Naive thymus-derived CD8-positive, alpha-beta T cell (primary cell): ENCODE measurements at places on chromosomes 13 and 19. TPM values are rescaled to one million over a fixed set of nuclear protein-coding genes. Genes with fewer than 3 reads are reported as not detected.

Gene SCEL
- total RNA-seq = not detected

Gene TINCR
- 2.2 TPM for total RNA-seq

DNA sequence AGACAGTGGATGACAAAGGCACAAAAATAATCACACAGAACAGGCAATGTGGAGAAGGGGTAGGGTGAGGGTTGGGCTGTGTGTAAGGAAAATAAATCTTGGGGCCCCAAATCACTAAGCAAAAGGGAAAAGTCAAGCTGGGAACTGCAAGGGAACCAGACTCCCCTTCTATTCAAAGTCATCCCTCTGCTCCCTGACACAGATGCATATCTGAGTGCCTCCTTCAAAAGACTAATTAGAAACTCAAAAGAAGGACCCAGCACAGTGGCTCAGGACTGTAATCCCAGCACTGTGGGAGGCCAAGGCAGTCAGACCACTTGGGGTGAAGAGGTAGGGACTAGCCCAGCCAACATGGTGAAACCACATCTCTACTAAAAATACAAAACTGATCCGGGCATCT, 18.3 kb downstream of the ZNF611 start:
- DNase-seq = no peak

DNA sequence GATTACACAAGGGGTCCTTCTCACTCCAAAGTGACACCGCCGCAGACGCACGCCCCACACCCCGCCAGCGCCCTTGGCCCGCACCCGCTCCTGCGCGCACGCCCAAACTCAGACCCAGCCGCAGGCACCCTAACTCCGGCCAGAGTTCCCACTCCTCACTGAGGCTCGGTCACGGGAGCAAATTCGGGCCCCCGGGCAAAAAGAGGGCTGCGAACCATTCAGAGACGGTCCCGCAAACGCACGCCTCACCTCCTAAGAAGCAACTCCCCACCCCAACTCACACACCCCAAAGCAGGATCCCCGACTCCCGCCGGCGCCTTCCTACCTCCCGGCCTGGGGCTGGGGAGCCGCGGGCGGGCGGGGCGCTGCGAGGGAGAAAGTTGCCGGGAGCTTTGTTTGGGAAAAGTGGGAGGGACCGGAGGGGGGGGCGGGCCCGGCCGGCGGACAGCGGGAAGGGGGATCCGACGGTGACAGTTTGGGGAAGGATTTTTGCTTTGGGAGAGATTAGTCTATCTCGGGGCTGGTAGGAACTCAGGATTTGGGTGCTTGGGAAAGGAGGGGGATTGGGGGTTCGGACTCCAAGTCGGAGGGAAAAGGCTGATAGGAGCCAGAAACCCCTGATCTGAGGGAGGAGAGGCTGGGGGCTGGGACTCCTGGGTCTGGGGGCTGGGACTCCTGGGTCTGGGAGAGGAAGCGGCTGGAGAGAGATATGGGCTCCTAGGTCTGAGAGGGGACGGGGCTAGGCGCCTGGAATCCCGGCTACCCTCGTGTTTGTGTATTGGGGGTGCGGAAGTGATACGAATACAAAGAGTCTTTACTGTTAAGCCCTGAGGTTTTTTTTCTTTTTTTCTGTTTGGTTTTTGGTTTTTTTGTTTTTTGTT, at the start of gene TEAD2:
Gene TEAD2, minus strand, starts transcription at position 369 of the 881 bp plus-strand sequence. CDS start 2,341 bp downstream, outside the sequence.
- peak; percentile 33 for DNase-seq

- no peak for DNase-seq
These were observed 427 bp downstream of the RTBDN start for GRCh38 chr19:12833738-12834565.

- DNase-seq = no peak
These were observed 10.7 kb downstream of the APLP1 start for GRCh38 chr19:35879068-35879467.

DNA sequence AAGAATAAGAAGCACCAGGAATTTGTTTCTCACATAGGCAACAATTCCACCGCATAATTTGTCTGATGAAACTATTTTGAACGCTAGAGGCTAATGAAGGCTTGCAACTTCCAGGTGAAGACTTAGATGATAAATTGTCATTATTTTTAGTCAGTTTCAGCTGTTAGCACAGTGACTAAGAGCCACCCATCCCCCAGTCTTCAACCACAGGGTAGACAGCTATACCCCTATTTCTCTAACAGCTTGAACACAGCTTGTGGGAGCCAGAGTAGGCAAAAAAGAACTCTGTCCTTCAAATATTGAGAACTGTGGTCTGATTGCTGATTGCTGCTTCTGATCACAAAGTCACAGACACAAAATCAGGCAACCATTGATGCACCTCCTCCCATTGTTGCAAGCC, 1124.8 kb upstream of the PRR20A start:
- no peak for DNase-seq

GRCh38 chr13:50437252-50437651, 406.2 kb downstream of the DLEU7 start:
- no peak for DNase-seq

DNA sequence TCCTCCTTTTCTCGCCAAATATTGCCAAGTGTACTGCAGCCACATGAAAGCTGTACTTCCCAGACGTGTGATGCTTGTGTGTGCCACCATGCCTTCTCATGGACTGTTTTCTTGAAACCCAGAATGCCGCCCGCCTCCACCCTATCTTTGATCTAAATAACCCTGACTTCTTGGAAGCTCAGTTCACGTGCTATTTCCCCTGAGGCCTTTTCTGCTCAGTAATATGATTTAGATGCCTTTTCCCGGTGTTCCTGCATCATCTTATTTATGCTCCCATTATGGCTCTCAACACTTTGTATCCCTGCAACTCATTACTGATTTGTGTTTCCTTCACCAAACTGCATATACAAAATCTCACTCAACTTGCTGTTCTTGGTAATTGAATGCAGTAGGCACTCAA, 116.1 kb downstream of the USP12 start:
- no peak for DNase-seq

GRCh38 chr19:8487137-8487851, 15.1 kb downstream of the PRAM1 start:
- DNase-seq = peak; percentile 85
